Pons (tissue), 1 donor: ENCODE measurements at places on chromosomes 13 and 19.

- DNase-seq, result no peak
Observed at GRCh38 chr19:50435221-50435620, 2.5 kb downstream of the MYBPC2 start.

DNA sequence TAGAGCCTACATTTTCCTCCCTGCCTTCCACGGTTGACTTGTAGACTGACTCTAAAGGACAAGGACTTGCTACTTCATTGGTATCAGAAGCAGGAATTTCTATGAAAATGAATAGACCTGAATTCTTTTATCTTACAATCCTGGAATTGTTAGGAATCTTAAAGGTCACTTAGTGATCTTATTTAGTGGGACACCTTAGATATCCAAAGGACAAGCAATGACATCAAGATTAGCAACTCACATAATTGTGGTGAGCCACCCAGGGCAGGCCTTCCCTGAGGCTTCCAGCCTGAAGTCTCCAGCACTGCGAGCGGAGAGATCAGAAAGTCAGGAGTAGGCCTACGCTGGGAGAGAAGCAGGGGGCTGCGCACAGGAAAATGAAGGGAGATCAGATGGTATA lies 37.8 kb downstream of the KLF5 start:
- DNase-seq, result no peak

GRCh38 chr13:97629601-97630272 lies 195.8 kb downstream of the RAP2A start:
- DNase-seq, result no peak

- no peak for DNase-seq
Observed at GRCh38 chr19:6222884-6223283, 56.9 kb downstream of the MLLT1 start.

GRCh38 chr13:66200555-66200954 lies 1029.6 kb downstream of the PCDH9 start:
- no peak for DNase-seq

- DNase-seq, result no peak
Observed at GRCh38 chr19:35582760-35583159, 3.2 kb upstream of the PMIS2 start.

GRCh38 chr13:102984210-102984609 lies 82.0 kb downstream of the SLC10A2 start:
- DNase-seq, result no peak

DNA sequence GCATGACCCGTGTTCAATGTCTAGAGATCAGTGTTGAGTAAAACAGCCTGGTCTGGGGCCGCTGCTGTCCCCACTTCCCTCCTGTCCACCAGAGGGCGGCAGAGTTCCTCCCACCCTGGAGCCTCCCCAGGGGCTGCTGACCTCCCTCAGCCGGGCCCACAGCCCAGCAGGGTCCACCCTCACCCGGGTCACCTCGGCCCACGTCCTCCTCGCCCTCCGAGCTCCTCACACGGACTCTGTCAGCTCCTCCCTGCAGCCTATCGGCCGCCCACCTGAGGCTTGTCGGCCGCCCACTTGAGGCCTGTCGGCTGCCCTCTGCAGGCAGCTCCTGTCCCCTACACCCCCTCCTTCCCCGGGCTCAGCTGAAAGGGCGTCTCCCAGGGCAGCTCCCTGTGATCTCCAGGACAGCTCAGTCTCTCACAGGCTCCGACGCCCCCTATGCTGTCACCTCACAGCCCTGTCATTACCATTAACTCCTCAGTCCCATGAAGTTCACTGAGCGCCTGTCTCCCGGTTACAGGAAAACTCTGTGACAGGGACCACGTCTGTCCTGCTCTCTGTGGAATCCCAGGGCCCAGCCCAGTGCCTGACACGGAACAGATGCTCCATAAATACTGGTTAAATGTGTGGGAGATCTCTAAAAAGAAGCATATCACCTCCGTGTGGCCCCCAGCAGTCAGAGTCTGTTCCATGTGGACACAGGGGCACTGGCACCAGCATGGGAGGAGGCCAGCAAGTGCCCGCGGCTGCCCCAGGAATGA lies 1.5 kb upstream of the CEACAM5 start:
- no peak for DNase-seq

- DNase-seq, result no peak
Observed at GRCh38 chr13:98543378-98544103, 33.4 kb downstream of the STK24 start.

GRCh38 chr13:22461854-22462490 lies 718.8 kb upstream of the SGCG start:
- no peak for DNase-seq

- DNase-seq, result no peak
Observed at GRCh38 chr13:105466376-105466775, 1069.1 kb downstream of the EFNB2 start.

DNA sequence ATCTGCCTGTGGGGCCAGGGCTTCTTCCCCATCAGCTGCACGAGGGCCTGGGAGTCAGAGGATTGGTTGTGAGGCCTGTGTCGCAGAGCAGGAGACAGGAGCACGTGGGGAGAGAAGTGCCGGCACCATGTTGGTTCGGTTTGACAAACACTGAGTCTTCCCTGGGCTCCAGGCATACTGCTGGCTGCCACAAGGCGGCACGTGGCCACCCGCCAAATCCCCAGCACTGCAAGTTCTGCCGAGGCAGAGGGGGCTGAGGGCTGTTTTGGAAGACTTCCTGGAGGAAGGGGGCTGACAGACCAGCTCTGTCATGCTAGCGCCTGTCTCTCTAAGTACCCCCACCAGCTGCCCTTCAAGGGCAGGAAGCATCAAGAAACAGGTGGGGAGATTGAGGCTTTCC lies 9.5 kb downstream of the SHANK1 start:
- no peak for DNase-seq

DNA sequence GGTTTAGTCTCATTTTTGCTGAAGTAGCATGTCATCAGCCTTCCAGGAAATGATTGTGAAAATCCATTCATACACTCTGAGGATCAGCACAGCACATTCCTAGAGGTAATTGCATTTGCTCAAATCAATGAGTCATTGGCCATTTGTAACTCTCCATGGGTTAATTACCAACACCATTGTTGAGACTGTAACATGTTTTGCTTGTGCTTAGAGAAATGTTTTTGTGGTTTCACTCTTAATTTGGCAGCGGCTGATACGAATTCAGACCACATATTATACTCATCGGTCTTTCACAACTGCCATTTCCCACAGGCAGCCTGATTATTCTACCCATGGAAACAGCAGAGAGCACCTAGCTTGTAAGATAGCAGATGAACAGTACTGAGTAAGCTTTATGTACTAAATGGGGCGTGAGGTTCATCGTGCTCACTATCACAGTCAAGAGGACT lies 110.3 kb downstream of the NHLRC3 start:
- no peak for DNase-seq

DNA sequence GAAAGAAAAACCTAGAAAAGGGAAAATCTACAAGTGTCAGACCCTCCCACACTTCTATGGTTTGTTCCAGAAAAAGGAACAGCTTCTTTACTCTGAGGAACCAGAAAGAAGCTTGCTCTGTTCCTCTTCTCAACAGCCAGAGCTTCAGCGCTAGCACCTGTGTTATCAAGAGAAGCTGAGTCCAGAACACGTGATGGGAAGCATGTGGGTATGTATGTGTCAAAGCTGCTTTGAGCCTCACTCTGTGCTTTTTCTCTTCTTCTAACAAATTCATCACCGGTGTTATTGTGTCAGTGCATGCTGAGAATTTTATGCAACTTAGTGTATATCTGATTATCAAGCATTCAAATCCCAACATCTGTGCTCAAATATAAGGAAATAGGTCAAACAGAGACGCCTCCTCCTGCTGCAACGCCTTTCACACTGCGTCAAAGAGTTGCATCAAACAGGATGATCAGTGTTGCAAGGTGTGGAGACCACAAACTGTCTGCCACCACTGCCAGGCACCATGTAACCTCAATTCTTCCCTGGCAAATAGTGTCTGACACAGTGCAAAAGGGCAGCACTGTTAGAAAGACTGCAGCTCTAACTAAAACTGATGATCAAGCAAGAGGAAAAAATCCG lies 83.9 kb downstream of the LRRC63 start:
- DNase-seq, result peak; percentile 77

DNA sequence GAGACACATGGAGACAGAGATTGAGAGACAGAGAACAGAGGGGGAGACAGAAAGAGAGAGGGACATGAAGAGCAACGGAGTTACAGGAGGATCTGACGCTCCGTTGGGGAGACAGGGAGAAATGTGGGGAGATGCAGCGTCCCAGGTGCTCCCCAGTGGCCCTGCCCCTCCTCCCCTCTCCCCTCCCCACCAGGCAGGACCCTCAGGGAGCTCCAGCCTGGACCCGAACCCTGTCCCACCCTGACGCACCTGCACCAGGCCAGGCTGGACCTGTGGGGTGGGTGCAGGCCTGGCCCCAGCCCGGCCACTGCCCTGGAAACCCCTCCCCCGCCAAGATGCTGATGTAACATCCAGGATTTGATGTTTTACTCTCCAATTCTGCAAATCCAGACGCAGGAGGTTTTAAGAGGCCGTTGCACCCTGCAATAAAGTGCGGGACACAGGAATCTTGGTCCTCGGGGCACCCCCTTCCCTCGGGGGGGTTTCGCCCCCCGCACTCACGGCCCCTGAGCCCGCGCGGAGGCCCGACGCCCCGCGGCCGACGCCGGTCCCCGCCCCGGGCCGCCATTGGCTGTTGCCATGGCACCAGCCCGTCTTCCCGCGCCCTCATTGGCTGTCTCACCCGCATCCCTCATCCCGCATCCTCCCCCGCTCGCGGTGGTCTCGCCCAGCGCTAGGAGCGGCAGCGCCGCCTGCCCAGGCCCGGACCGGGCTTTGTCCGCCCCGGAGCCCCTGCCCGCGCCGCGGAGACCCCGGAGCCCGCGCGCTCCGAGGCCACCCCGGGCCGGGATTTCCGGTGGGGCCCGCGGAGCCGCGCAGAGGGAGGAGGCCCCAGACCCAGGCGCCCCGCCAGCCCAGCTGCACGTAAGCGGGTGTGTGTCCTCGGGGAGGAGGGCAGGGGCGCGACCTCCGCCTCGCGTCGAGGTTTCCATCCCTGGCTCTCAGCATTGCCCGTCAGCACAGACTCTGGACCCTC lies at the start of gene APC2:
Gene APC2, plus strand, starts transcription at position 655 of the 976 bp plus-strand sequence. CDS start 2,881 bp downstream, outside the sequence.
- DNase-seq, result peak; percentile 74

GRCh38 chr13:31850041-31850555 lies 110.8 kb downstream of the RXFP2 start:
- no peak for DNase-seq
